ENCODE measurements at places on chromosomes 6 and 20. TPM values are rescaled to one million over a fixed set of nuclear protein-coding genes. Genes with fewer than 3 reads are reported as not detected.

The CD24 gene
- 0.89 TPM for polyA plus RNA-seq

The F13A1 gene
- not detected for polyA plus RNA-seq

- peak; percentile 85 for DNase-seq
Observed at GRCh38 chr20:58623579-58624473, 27.3 kb upstream of the STX16 start.

DNA sequence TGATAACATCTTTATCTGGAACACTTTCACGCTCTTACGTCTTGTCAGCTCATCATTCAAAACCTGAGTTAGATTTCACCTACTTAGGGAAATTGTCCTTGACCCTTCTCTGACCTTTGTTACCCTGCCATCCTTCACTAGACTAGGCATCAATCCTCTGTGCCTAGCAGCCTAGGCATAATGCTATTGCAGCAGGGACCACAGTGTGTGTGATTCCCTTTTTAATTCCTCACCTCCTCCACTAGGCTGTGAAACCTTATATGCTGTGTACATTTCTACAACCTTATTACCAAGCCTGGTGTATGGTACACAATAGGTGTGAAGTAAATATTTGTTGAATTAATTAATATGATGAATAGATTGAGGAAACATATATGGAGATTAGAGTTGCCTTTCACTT, 66.7 kb upstream of the DEFB112 start:
- DNase-seq: no peak

- DNase-seq: no peak
Observed at GRCh38 chr6:136969433-136969832, 47.3 kb downstream of the SLC35D3 start.

DNA sequence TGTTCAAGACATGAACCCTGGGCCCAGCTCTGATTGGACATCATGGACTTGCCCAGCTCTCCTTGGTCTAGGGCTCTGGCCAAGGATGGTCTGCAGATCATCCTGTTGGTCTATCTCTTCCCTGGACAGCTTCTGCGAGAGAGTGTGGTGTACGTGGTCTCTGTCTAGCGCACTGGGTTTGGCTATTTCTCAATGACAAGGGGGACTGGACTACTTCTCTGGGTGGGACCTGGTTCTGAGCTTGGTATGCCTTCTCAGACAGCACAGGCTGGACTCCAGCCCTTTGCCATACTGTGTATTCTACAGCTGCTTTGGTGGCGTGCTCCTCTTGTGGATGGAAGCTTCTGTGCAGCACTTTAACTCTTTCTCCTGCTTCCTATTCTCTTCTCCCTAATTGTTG, 8.5 kb upstream of the RAET1E start:
- DNase-seq: no peak

DNA sequence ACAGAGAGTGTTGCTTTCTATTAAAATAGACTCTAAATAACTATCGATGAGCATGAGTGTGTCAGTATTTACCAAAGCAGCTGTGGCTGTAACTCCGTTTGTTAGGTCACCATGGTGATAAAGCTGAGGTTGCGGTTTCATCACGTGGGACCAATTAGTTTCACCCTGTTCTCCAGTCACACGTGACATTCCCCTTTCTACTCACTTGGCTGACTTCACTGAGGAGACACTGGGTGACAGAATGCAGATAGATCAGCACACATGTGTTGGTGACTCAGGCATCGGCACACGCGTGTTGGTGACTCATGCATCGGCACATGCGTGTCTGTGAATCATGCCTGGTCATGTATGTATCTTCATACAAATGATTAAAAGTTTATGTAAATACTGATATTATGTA, 285.4 kb downstream of the THBS2 start:
- no peak for DNase-seq

The PSORS1C2 gene
- polyA plus RNA-seq: not detected

The KPNA5 gene
- polyA plus RNA-seq: 8.4 TPM

The C6orf15 gene
- not detected for polyA plus RNA-seq

- no peak for DNase-seq
Observed at GRCh38 chr6:80441131-80441530, 334.7 kb downstream of the BCKDHB start.

The HLA-DRB5 gene
- polyA plus RNA-seq: not detected

GRCh38 chr6:18080544-18080943, 41.9 kb downstream of the NHLRC1 start:
- DNase-seq: no peak

- no peak for DNase-seq
Observed at GRCh38 chr20:53795170-53795569, 201.5 kb upstream of the ZNF217 start.

GRCh38 chr6:33634946-33635345, 13.8 kb downstream of the ITPR3 start:
- DNase-seq: no peak

DNA sequence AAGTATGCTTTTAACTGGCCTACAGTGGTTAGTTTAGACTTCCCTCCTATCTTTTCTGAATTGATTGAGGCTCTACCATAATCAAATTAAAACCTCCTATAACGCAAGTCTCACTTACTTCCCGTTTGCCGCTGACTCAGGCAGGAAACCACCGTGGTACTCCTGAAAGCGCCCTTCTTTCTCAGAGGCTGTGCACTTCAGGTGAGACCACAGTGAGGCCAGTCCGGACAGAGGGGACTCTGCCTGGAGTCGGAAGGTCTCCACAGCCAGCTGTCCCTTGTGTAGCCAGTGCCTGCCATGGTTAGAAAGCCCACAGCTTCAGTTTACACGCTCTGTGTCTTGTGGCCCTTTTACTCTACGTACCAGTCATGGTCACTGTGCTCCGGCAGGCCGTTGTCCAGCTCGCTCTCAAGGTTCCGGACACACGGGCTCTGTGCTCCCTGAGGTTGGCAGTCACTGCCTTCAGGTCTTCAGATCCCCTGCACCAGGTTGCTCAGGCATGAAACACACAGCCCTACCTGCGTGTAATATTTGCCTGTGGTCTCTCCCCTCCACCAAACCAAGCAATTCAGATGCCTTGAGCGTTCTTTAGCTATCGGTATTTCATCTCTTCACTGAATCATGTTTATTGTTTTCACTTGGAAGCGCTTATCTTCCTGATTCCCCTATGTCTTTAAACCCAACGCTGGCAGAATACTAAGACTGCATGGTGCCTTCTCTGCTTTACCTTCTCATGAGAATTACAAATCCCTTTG, 178.8 kb downstream of the SMOC2 start:
- DNase-seq: no peak

DNA sequence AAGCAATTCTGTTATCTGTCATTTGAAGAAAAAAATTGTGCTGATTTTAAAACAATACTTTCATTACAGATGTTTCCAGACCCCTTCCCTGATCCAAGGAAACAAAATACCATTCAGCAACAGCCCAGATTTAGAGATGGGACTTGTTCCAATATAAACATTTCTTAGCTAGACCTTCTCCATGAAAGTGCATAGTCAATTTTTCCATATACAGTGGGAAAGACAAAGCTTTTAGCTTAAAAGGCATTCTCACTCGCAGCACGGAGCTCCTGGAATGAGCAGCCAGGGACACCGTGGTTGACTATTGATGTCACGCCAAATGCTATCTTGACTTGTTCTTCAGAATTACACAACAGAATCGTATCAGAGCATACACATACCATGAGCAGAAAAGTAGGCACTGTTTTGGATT, 21.5 kb downstream of the LAMA4 start:
- peak; percentile 51 for DNase-seq

GRCh38 chr6:43075670-43076463, at the start of gene PTK7:
Gene PTK7, plus strand, starts transcription at chr6:43076314. Its CDS starts 175 bp downstream, at chr6:43076489.
- DNase-seq: no peak

DNA sequence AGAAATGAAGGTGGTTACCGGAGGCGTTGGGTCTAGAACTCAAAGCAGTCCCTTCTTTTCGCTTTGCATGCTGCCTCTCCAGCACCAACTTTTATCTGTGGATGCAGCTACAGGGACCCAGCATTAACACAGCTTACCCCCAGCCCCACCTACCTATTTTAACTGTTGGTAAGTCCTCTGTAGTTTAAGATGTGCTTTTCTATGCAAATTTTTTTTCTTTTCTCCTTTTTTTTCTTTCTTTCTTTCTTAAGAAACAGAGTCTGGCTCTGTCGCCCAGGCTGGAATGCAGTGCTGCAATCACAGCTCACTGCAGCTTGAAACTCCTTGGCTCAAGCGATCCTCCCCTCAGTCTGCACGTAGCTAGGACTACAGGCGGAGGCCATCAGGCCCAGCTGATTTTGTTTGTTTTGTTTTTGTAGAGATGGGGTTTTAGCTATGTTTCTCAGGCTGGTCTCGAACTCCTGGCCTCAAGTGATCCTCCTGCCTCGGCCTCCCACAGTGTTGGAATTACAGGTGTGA, 6.5 kb upstream of the USP45 start:
- DNase-seq: no peak

The PEX7 gene
- polyA plus RNA-seq: 6.7 TPM

DNA sequence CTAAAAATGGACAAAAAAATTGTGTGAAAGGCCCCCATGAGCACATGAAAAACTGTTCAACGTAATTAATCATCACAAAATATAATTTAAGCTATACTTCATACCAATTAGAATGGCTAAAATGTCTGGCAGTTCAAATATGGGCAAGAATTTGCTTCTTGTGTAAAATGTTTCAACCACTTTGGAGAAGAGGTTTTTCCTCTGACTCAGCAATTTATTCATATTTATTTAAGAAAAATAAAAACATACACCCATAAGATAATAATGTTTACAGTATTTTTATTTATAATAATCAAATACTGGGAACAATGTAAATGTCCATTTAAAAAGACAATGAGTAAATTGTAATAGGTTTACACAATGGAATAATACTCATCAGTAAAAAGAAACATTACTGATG, 395.1 kb upstream of the KHDRBS2 start:
- DNase-seq: no peak

The HLA-DOA gene
- not detected for polyA plus RNA-seq

DNA sequence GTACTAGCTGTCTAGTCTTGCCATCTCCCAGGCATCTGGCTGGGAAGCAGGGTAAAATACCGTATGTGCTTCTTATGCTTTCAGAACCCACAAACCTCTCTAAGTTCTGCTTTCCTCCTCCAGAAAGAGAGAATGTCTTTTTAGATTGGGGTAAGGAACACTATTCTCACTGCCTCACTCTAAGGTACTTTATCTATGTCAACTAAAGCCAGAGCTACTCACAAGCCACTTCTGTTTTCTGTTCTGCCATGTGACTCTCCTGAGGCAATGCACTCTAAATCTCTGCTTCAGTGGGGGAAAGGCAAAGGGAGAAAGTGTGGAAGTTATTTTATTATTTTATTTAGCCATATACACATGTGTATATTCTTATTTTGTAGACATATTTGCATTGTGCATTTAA, 15.6 kb downstream of the MEP1A start:
- no peak for DNase-seq

The ZNF311 gene
- polyA plus RNA-seq: 0.63 TPM

- DNase-seq: no peak
Observed at GRCh38 chr6:113522376-113522775, 334.8 kb upstream of the MARCKS start.

The TUBB2B gene
- polyA plus RNA-seq: 6.1 TPM

- no peak for DNase-seq
Observed at GRCh38 chr20:13286607-13287006, 65.5 kb downstream of the ISM1 start.

The CLDN20 gene
- polyA plus RNA-seq: not detected

DNA sequence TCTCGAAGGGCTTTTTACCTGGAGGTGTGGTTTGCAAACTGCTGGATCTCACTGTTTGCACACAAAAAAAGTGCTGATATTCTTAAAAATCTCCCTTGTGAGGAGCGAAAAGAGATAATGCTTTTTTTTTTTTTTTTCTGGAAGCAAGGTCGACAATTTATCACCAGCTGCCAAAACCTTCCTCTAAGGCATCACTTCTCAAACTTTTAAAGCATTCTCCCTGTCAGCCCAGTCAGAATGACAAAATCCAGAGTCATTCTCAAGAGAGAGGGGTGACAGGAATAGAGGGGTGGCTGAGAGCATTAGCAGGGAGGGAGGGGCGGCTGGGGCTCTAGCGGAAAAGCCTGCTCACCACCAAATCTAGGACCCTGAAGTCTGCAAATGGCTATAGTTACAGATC, 137.2 kb upstream of the ARMC2 start:
- no peak for DNase-seq

The EBF4 gene
- polyA plus RNA-seq: 0.60 TPM

DNA sequence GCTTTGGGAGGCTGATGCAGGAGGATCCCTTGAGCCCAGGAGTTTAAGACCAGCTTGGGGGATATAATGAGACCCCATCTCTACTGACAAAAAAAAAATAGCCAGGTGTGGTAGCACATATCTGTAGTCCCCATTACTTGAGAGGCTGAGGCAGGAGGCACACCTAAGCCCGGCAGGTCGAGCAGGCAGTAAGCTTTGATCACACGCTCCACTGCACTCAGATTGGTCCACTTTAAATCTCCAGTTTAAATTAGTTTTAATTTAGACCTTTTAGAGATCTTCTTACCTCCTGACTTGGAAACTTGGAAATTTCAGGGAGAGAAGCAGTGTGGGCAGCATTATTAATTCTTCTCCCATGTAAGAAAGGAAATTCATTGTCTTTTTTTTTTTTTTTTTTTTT, 16.8 kb upstream of the PLCB4 start:
- DNase-seq: no peak

The PSORS1C1 gene
- polyA plus RNA-seq: 0.94 TPM

- no peak for DNase-seq
Observed at GRCh38 chr20:14544688-14545087, 207.3 kb upstream of the FLRT3 start.

- no peak for DNase-seq
Observed at GRCh38 chr20:35271904-35272303, 6.0 kb downstream of the MMP24OS start.
